ENCODE measurements at places on chromosomes 16 and 17.

GRCh38 chr16:49454426-49455180, 81.0 kb downstream of the C16orf78 start:
- no peak for DNase-seq

GRCh38 chr17:63611354-63611753, 10.7 kb downstream of the TACO1 start:
- DNase-seq = no peak

DNA sequence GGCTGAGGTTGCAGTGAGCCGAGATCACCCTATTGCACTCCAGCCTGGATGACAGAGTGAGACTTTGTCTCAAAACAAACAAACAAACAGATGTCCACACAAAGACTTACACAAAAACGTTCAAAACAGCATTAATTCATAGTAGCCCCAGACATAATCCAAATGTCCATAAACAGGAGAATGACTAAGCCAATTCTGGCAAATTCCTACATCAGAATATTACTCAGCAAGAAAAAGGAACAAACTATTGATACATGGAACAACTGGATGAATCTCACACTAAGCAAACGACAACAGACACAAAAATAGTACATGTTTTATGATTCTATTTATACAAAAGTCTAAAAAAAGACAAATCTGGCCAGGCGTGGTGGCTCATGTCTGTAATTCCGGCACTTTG, 10.8 kb upstream of the KPNB1 start:
- DNase-seq = no peak

DNA sequence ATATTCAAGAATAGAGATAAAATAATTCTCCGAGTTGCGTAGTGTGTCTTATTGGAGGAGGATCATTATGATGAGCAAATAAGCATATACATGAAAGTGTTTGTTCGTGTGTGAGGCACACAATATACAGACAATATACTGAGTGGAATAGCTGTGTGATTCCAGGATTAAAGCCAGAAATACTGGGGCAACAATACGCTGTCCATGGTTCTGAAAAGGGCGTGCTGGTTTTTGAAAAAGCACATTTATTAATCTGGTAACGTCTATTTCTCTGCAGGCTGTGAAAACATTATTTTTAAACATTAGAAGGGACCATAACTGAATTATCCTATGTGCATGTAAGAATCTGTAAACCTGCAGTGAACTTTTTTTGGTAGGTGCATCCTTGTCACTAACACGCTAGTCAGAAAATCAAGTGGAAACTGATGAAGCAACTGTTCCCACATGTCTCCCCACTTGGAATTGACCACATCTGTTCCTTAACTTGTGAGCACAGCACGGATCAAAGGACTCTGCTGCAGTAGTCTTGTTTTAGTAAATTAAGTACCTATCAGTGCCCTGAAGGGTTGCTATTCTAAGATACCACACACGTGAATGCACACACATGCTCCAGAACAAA, 346.0 kb downstream of the GRIN2A start:
- DNase-seq = no peak

DNA sequence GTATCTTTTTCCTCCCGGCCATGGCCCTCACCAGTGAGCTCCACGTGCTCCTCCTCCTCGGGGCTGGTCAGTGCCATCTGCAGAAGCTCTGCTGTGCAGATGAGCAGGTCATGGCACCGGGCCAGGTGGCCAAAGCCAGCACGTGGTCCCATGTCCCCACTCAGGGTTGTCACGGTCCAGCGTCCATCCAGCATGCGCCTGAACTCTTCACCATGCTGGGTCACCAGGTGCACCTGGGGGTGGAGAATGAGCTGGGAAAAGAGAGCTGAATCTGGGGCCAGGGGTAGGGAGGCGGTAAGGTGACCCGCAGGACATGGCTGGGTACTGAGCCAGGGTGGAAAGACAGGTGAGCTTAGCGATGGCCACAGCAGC, 1.3 kb downstream of the DHX58 start:
- DNase-seq = no peak

GRCh38 chr16:68902003-68902968, 59.0 kb downstream of the TANGO6 start:
- DNase-seq = no peak

- DNase-seq = no peak
These were observed 5.6 kb upstream of the CXCL16 start for GRCh38 chr17:4744999-4745969.

DNA sequence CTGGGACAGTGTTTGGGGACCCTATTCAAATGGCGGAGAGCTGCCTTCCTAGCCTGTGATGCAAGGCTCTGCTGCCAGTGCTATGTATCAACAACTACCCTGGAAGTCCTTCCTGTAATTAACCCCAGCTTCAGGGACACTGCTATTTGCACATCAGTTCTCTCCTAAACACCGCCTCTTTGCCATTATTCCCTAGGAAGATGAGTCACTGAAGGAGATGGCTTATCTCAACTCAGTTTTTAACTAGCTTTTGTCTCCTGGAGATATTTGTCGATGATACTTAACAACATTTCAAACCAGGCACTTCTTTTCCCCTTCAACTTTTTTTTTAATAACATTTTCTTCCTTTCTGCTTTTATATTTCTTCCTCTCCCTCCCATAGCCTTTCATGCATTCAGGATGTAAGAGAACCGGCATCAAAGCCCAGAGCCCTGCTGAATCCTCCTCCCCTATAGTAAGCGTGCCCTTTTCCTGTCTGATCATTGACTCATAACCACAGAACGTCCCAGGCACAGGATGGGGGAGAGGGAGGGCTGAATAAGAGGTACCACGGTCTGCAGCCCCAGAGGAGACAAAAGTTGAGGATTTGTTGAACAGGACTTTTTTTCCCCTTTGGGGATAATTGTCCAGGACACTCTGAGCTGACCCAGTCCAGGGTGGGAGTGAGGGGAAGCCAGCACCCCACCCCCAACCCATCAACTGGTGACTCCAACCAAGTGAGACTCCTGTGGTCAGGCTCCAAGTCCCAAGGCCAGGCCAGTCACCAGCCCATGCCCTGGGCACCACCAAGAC, 387.8 kb upstream of the SALL1 start:
- DNase-seq = no peak

DNA sequence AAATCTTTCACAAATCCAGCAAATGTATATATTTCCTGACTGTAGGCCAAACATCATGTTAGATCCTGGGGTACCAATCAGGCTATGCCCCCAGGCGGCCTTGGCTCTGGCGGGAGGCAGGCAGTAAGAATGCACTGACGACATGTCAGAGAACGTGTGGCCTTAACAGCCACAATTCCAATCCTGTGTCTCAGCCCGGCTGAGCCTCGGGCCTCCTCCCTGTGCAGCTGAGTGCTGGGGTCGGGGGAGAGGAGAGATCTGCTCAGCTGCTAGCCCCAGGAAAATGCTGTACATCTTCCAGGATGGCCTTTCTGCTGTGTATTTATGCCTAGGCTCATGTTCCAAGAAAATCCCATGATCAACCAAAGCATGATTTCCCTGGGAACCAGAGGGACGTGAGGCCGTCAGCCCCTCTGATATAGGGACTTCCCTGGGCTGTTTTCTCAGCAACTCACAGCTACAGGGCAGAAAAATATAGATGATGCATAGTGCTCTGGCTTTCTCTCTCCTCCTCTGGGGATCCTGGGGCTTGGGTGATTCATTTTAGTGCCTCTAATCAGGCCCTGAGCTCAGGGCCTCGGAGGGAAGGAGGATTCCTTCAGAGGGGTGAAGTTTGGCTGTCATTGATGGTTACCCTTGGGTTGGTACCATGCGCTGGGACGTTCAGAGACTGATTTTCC, 604.0 kb downstream of the HS3ST4 start:
- DNase-seq = no peak

DNA sequence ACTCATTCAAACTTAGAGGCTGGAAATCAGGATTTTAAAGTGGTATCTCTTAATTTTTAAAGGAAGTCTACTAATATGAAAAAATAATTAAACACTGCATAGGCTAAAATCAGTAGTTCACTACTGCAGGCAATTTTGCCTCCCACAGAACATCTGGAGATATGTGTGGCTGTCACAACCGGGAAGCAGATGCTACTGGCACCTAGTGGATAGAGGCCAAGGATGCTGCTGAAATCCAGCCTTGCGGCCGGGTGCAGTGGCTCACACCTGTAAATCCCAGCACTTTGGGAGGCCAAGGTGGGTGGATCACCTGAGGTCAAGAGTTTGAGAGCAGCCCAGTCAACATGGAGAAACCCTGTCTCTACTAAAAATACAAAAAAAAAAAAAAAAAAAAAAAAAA, 473.9 kb downstream of the XYLT1 start:
- no peak for DNase-seq

GRCh38 chr16:88815901-88816589, 4.3 kb upstream of the APRT start:
- no peak for DNase-seq

- DNase-seq = no peak
These were observed 12.7 kb downstream of the SCGB1C2 start for GRCh38 chr17:149897-150584.

DNA sequence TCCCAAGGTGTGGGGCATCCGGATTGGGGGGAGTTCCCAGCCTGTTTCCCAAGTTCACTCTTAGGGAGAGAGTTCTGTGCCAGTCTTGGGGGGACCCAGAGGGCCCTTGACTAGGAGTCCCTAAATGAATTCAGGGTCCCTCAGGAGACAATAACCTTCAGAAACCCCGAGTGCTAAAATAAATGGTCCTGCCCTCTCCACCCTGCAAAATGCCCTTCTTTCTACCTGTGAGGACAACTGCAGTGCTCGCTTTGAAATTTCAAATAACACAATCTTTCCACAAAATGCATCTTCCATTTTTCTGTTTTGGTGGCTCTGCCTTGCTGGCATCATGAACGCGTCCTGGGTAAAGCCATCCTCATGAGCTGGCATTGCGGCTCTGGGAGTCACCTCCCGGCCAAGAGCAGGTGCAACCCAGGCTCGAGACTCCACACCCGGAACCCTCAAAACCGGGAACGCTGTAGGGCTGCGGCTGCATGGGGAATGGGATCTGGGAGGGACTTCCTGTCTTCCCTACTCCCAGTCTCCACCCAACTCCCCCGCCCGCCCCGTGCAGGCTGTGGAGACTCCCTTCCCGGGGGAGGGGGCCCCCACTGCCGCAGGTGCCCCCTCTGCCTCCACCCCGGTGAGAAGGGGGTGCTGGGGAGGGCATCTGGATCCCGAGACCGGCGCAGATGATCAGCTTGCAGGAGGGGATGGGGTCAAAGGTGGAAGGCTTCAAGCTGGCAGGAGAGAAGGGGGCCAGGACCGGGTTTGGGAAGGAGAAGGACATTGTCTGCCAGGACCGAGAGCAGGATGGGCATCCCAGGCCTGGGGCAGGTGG, at the start of gene ZNF205:
Gene ZNF205, plus strand, starts transcription at position 529 of the 823 bp plus-strand sequence. CDS start 845 bp downstream, outside the sequence.
- DNase-seq = no peak

DNA sequence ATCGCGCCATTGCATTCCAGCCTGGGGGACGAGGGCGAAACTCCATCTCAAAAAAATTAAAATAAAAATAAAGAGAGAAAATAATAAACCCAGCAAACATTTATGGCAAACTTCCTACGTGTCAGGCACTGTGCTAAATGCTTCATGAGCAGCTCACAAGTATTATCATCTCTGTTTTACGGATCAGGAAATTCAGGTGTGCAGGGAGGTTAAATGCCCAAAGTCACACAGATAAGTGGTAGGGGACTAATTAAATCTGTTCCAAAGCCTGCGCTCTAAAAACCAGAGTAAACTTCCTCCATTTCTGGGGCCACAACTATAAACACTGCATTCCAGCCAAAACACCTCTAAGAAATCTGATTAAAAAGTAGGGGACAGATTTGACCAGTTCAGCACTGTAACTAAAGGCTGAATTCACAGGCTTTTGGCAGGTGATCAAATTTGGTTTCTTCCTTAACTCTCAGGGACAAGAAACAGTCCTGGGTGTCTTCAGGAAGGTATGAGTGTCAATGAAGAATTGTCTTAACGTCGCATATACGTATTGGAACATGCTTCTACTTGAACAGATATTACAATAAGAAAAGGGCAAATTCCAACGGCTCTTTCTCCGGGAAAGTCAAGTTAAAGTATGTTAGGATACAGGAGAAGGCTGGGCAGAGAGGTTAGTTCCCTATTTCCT, 996 bp downstream of the STRADA start:
- DNase-seq = no peak

All from cerebellar nuclear complex (tissue), 1 donor.